ENCODE measurements at places on chromosomes 16 and 17.

- no peak for DNase-seq
Observed at GRCh38 chr16:24896439-24896838, 50.7 kb downstream of the SLC5A11 start.

DNA sequence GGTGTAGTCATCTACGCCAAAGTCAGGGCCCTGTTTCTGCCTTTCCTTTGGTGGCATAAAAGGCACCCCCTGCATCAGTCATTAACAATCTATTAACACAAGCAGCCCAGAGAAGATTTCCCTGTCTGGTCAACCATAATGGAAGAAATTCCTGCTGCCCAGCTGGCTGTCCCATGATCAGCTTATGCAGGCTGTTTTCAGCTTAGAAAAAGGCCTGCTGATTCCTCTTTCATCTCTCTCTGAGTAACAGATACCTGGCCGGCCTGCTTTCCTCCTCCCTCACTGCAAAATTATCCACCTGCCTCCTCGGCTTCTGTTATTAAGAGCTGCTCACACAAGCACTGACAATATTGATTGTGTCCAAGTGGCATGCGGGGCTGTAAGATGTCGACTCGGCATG lies 70.3 kb upstream of the MMP2 start:
- DNase-seq, result peak; percentile 18

- no peak for DNase-seq
Observed at GRCh38 chr17:72553051-72553755, 432.4 kb downstream of the SOX9 start.

DNA sequence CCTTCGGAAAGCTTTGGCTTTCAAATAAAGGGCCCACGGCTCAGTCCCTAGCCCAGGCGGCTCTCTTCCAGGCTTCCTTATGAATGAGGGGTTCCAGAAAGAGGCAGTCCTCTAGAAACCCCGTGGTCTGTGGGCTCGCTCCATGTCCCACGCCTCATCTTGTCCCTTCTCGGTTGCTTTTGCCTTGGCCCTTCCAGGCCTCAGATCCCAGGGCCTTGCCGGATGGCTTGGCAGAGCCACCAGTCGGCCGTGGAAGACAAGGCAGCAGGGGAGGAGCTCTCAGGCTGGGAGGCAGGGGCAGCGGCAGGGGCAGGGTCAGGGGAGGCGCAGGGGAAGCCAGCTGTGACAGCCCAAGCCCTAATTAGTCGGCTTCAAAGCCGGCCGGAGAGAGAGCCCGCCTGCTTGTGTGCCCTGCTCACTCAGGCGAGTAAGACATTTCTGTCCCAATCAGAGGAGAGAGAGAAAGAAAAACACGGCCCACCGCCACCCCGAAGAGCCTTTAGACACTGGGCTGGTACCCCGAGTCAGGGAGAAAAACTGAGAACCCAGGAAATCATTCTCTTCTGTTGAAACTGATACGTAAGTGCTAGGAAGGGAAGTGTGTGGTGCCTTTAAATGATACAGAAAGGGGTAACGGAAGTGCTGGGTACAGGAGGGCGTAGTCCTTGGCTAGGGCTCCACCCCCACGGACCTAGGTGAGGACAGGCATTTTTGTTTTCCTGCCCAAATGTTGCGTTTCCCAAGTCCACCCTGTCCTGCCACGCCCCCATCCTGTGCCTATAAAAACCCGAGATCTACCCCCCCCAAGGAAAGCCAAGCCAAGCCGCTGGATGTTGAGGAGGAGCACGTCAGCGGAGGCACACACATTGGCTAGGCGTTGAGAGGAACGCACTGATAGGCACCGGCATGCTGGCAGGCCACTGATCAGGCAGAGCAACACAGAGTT lies 27.8 kb upstream of the MEIOC start:
- DNase-seq, result peak; percentile 82

Data from right renal pelvis (tissue), 4 donors.